ENCODE measurements at places on chromosomes 7 and 10.

GRCh38 chr7:88759230-88760135, at the start of gene ZNF804B:
ZNF804B (plus strand) TSS chr7:88759700; CDS start chr7:88759977, 277 bp downstream.
- DNase-seq = no peak

DNA sequence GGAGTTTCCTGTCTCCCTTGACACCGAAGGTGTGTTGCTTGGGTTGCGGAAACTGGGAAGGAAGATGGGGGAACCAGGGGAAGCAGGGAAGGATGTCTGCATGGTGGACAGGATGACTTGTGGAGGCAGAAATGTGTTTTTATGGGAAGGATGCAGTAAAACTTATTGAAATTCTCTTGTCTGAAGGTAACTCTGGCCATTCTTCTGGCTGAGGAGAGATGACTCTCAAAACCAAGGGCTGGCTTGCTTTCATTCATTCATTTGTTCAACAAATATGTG, 1.5 kb downstream of the UBTD1 start:
- no peak for DNase-seq

DNA sequence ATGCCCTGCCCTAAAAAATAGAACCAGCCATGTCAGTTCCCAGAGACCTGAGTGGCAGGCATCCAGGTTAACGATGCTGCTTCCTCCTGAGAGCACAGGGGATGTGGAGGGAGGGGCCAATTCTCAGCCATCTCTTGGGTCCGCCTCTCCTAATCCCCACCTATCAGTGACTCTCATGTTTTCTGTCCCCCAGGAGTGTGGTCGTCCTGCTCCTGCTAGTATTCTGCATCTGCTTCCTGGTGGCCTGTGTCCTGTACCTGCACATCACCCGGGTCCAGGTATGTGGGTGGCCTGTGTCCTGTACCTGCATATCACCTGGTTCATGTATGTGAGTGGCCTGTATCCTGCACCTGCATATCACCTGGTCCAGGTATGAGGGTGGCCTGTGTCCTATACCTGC, 105.3 kb downstream of the ADCY1 start:
- no peak for DNase-seq

GRCh38 chr10:1673568-1674345, 63.6 kb downstream of the ADARB2 start:
- no peak for DNase-seq

DNA sequence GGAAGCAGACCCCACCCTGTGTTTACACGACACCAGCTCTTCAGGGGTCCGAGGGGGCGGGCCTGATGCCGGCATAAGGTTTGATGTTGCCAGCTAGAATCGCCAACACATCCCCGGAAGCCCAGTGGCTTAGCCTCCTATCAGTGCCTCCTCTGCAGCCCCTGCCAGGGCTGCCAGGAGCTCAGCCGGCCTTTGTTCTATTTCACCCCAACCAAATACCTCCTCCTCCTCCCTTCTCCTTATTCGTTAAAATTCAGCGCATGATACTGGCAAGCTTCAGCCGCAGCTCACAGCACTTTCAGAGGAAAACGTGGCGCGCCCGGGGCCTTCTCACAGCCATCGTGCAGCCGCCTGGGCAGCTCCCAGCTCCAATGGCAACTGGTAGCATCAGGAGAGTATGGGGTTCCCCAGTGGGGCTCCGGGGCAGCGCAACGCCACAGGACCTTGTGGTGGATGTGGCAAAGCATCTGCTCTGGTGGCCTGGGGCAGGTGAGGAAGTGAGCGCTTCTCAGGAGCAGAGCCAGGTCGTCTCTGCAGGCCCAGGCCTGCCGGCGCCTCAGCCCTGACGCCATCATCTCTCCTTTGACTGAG, 176.4 kb upstream of the RHEB start:
- no peak for DNase-seq

DNA sequence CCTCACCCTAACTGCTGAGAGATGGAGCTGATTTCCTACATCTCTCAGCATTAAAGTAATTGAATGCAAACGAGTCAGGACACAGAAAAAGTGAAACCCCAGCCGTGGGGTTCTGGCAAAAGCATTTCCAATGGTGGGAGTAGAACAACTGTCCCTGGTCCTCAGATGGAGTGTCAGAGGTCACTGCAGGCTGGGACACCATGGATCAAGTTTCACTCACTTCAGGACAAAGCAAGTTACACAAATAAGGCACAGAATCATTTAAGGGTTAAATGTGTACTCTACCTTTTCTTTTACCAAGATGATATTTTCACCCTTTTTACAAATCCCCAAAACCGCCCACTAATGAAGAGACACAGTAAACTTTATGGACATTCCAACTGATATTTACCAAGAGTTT, 607.8 kb downstream of the PARD3 start:
- no peak for DNase-seq

DNA sequence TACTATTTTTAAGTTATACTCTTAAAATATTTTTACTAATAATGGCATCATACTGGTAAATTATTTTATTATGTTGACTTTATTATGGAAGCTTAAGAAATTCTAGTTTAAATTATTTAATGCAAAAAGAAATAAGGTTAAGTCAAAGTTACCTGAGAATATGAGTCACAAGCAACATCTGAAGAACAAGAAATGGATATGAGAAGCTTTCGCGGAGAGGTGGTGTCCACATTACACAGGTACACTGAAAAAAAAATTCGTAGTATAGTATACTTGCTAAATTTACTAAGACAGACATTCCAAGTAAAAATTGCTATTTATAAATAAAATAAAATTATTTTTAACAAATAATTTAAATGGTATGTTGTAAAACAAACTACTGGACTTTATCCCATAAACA, 143.8 kb downstream of the AVL9 start:
- no peak for DNase-seq

DNA sequence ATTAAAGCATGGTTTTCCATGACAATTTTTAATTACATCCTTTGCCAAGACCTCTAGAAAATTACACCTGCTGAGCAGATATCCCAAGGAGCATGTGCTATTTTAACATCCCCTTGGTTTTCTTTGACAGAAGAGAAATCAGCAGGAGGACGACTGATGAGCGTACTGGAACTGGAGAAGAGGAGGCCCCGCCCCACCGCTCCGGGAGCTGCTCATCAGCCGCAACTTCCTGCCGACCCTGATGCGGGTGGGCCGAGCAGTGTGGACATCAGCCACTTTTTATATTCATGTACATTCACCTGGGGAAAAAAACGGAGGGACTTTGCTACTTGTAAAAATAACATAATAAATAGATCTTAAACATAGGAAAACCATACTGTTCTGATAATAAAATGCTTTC, 54.2 kb downstream of the CDC123 start:
- no peak for DNase-seq

GRCh38 chr7:134454277-134454676, 4.6 kb downstream of the AKR1B1 start:
- DNase-seq = no peak

GRCh38 chr10:114064151-114065048, 20.7 kb downstream of the ADRB1 start:
- no peak for DNase-seq

GRCh38 chr7:151251689-151252560, 3.4 kb upstream of the SMARCD3 start:
- peak; percentile 7 for DNase-seq

- DNase-seq = no peak
Measured at GRCh38 chr7:135454060-135454459, 55.8 kb downstream of the CNOT4 start.

- no peak for DNase-seq
Measured at GRCh38 chr7:47069385-47070076, 512.4 kb downstream of the TNS3 start.

DNA sequence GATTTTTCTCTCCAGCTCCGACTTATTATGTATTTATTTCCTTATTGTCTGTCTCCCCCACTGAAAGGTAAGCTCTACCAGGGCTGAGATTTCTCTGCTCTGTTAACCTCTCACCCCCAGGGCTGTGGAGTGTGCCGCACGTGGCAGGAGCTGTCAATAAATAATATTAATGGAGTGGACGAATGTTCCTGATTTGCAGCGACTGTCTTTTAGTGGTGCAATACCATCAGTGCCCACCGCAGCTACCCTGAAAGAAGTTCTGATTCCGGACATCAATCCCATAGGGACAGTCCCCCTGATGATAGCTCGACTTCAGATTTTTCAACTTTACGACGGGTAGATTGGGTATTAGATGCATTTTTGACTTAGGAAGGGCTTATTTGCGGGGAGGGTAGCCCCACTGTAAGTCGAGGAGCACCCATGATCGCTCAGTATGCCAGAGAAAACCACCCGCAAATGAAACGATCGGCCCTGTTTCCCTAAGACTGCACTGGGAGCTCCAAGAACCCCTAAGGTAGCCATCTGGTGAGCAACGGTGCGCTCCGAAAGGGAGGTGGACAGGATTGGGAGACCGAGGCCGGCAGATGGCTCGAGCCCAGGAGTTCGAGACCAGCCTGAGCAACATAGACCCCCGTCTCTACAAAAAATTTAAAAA, 986 bp upstream of the PPP2R2D start:
- no peak for DNase-seq

DNA sequence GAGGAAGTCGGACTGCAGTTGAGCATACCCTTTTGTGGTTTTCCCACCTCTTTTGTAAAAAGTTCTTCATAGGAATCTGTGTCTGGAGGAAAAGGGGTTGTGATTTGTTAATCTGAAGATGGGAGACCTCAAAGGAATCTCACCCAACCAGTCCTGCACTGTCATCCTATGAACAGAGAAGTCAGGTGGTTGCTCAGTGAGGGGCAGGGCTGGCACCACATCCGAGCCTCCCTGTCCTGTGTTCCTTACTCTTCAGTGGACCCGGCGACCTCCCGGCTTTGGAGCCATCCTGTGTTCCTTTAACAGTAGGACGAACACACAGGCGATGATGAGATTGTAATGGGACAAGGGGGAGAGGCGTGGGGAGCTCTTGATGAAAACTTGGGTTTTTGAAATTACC, 2.8 kb upstream of the MGMT start:
- no peak for DNase-seq

- no peak for DNase-seq
Measured at GRCh38 chr10:122733443-122733842, 33.8 kb upstream of the C10orf120 start.

- DNase-seq = no peak
Measured at GRCh38 chr7:114415064-114415989, 712 bp downstream of the FOXP2 start.

- no peak for DNase-seq
Measured at GRCh38 chr7:11540271-11540761, 291.7 kb downstream of the THSD7A start.

GRCh38 chr10:108812296-108812695, 1111.0 kb downstream of the XPNPEP1 start:
- no peak for DNase-seq

DNA sequence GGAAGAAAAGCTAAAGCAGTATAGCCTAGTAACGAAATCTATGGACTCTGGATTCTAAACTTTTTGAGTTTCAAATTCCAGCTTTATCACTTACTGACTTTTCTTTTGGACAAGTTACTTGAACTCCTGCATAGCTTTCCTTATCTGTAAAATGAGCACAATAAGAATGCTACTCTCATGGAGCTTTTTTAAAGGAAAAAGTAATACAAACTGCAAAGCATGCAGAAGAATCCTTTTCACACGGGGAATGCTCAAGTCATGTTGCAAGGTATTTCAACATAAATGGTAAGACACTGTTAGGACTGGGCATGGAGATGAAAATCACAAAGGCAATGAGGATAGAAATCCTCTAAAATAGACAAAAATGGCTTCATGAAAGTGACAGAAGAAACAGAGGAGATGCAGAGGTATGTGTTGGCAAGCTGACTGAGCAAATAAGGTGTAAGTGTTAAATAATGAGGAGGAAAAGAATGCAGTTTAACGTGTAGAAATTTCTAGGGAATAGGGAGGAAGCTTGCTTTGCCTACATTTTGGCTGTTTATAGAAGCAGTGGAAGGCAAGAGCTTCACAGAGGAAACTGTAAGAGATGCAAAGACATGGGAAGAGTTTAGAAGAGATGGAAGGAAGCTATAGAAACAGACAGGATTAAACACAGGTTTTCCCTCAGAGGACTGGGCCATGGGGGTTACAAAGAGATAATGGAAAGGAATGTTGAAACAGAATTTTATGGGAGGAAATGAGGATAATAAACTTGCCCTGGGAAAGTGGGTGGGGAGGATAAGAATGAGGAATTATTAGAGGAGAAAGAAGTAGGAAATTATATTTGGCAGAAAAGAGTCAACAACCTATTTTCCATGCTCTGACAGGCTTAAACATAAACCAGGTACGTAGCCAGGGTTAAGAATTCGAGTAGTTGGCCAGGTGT, 28.8 kb upstream of the SNX13 start:
- DNase-seq = no peak

DNA sequence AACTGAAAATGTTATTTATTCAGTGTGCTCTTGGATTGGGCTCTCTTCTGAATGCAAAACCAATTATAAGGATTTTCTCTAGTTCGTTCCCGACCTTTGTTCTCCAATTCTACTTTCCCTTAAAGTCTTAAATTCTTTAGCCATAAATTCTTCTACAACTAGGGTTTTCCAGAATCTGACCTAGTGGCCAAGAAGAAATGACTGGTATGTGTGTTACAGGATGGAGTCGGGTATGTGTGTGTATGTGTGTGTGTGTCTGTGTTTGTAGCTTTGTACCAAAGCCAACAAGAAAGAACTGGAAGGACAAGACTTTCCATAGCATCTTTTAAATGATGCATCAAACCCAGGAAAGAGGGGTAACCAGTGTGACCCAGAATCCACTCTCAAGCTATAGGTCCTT, 25.8 kb upstream of the LEP start:
- DNase-seq = no peak

DNA sequence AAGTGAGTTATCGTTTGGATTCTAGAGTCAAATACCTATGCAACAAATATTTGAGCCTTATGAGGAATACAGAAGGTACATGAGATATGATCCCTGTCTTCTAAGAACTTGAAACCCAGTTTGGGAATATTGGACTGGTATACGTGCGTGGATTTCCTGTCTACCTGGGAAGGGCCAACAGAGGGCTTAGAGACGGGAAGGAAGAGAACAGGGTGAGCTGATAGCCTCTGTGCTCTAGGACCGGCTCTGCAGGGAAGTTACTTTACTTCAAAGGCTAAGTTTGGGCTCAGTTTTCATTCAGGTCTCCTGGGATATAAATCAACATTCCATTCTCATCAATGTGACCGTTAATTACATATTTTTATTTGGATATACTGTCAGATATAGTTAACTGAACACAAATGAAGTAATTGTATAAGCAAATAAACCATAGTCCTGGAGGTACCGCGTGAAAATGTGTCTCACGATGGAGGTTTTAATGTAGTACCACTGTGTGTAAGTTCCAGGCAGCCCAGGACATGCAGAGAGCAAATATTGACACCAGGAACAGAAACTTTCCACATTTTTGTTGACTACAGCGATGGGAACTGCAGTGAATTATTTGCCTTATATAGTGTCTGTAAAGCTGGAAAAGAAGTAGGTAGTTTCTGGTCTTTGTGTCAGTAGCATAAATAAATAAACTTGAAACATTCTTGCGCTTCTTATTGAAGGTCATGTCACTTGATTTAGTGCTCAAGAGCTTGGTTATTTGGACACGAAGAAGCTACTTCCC, 8.6 kb downstream of the CHST12 start:
- no peak for DNase-seq

Measured in stimulated activated naive CD4-positive, alpha-beta T cell treated with Interleukin-2 at 50 U/mL for 16 hours (primary cell).